Brain pericyte (primary cell): ENCODE measurements at places on chromosomes 7 and 10.

- no peak for DNase-seq
These were observed 13.0 kb downstream of the RRP12 start for GRCh38 chr10:97388152-97388551.

DNA sequence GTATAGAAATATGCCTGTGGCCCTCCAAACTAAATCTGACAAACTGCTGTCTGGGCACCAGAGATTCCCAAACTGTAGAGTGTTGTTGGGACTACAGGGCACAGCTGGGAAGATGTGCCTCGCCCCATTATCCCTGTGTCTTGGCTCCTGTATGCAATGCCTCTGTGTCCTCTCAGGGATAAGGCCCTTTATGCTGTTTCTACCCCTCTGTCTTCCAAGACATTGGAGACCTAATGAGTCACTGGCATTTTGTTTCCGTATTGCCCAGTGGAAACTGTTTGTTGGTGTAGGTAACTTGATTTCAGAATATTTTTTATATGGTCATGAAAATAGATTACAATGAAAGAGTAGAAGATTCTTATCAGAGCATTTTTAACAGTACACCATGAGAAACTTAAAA, 183.2 kb downstream of the GLI3 start:
- no peak for DNase-seq

GRCh38 chr7:16849296-16850148, 32.3 kb downstream of the AGR3 start:
- no peak for DNase-seq

- DNase-seq, result no peak
These were observed 102.0 kb downstream of the FAM53B start for GRCh38 chr10:124642088-124642710.

DNA sequence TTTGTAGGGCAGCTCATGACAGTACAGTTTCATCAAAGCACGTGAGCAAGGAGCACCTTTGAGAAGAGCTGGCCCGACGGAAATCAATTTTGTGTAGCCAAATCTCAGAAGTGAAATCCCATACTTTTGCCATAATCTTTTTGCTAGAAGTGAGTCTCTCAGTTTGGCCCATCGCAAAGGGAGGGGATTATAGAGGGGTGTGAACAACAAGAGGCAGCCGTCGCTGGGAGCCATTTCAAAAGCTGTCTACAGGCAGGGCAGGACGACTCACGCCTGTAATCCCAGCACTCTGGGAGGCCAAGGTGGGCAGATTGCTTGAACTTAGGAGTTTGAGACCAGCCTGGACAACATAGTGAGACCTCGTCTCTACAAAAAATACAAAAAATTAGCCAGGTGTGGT, 599.8 kb downstream of the GALNT17 start:
- DNase-seq, result no peak

DNA sequence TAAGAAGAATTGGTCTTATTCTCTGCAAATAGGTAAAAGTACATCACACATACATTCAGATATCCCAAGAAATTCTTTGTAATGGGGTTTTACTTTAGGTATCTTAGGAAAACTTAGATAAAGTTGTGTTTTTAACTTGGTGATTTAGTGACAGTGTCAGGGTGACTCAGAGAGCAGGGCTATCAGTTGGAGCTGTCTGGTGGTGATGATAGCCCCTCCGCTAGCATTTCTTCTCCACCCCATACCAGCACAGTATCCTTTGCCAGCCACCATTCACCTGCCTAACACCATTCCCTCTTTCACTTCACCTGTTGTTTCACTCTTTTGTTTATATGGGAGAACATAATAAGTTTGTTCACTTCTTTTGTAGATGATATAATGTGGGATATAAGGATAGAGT, 30.4 kb downstream of the VPS50 start:
- no peak for DNase-seq

DNA sequence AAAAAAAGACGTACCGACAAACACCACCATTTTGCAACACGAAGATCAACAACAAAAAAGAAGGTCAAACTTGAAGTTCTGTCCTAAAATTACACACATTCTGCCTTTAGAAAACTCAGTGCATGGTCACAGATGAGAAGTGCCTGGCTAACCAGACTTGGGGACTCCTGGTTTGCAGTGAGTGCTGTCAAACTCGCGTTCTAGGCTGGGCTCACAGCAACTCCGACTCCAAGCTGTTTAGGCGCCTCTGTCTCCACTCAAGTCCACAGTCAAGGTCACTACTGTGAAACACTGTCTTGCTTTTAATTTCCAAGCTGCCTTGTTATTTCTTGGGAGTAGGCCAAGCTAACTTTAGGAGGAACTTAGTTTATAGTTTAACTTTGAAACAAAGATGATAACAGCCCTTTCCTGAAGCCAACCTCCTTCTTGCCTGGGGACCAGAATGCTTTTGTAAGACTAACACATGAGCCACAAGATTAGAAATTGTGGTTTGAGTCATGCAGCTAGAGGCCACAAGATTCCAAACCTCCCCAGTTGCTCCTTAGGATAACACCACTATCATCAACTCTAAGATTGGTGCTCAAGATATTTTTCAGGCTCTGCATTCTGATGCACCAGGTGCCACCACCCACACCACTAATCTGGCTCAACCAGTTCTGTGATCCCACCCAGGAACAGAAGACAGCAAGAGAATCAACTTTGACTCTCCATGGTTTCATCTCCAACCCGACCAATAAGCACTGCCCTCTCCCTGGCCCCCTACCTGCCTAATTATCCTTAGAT, 1.1 kb upstream of the DNAAF5 start:
- DNase-seq, result no peak

DNA sequence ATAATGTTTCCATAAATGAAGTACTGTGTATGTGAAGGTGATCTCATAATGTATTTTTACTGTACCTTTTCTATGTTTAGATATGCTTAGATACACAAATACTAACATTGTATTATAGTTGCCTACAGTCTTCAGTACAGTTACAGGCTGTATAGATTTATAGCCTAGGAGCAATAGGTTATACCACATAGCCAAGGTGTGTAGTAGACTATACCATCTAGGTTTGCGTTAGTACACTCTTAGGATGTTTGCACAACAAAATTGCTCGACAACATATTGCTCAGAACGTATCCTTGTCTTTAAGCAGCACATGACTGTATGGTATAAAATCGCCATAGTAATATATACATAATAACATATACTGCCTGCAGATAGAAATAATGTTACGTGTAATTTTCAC, 42.9 kb downstream of the WAC start:
- no peak for DNase-seq

DNA sequence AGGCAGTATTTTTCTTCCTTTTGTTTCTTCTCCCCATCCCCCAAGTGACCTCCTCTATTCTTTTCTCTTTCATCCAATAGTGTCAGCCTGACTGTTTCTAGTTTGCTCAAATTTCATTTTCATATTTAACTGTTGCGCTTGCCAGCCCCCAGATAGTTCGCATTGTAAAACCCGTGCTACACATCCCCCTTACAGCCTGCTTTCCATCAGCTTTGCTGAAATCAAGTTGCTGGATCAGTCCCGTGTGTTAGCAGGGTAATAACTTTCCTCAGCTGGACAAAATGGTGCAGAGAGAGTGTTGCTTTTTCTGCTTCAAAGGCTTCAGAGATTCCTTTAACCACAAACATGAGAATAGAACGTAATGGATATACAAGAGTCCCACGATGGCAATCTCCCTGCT, 180.6 kb upstream of the NPVF start:
- no peak for DNase-seq

DNA sequence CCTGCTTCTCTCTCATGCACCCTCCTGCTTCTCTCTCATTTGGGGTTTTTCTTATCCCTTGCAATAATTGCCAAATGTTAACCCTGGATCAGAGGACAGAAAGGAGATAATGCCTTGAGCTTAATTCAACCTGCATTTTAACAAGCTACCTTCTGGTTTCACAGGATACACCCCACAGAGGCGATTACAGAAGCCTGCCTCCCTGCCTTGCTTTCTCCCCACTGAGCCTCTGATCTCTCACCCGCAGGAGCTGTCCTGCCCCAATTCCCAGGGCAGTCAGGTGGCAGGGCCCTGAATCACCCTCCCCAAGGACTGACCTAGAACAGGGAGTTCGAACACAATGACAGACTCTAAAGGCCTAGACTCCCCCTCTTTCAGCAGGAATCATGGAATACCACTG, 959.5 kb downstream of the GRID1 start:
- DNase-seq, result no peak

GRCh38 chr7:43954524-43955228, 28.4 kb downstream of the UBE2D4 start:
- DNase-seq, result peak; percentile 13

- DNase-seq, result no peak
These were observed 84.6 kb downstream of the CH25H start for GRCh38 chr10:89122433-89123051.

- no peak for DNase-seq
These were observed 12.6 kb upstream of the DNAJC1 start for GRCh38 chr10:22016046-22016705.

DNA sequence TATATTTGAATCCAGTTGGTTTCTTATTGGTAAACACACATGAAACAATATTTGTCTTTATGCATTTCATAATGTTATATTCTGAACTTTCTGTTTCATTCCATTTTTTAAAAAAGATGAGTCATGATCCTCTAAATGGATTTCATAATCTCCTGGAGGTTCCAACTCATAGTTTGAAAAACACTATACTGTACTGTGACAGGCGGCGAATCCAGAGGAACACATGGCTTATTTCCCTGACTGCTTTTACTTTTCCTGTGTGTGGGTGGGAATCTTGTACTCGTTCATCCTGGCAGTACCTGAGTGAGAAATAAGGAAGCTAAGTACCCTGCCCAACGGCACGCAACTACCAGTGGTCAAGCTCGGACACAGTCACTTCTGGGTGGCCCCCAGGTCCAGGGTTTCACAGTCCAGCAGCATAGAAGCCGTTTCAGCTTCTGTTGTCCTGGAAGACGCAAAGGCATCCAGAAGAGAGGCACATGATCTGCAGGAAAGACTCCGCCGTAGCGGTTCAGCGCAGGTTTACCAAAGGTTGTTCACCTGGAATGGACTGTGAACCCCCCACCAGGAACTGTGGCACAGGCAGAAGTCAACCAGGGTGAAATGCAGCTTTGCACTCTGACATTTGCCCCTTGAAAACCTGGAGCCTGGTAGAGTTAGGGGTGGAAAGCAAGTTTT, 117.7 kb downstream of the CCNY start:
- no peak for DNase-seq

- no peak for DNase-seq
These were observed 10.7 kb upstream of the REPIN1 start for GRCh38 chr7:150357771-150358427.

GRCh38 chr7:116028787-116029186, 1.8 kb downstream of the TFEC start:
- DNase-seq, result no peak

GRCh38 chr7:3233301-3233700, 67.8 kb upstream of the SDK1 start:
- DNase-seq, result no peak

DNA sequence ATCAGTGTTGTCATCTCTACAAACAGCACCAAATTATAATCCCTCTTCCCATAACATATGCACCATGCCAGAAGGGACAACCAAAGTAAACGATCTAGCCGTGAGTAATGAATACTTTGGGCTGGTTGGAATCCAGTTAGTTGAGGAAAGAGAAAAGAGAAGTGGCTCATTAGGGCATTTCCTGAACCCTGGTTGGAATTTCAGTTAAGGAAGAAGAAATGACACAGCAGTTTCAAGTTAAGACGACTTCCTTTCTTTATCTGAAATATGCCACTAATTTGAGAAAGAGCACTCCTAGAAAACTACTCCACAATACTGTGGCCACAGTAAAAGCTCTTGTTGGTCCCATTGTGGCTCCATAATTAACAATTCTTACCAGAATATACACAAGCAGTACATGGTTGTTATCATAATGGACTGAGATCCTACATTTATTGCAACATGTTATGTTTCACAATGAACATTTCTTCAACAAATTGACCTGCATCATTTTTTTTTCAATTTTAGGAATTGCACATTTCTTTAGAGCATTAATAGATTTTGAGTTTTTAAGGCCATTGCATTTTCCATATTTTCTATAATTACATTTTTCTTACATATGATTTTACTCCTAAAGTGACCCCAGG, at the start of gene TFEC:
TFEC (minus strand) TSS at position 113 of the 626 bp plus-strand sequence. CDS start 46,322 bp downstream, outside the sequence.
- no peak for DNase-seq

- no peak for DNase-seq
These were observed 14.5 kb downstream of the CARD11 start for GRCh38 chr7:3029138-3029537.

DNA sequence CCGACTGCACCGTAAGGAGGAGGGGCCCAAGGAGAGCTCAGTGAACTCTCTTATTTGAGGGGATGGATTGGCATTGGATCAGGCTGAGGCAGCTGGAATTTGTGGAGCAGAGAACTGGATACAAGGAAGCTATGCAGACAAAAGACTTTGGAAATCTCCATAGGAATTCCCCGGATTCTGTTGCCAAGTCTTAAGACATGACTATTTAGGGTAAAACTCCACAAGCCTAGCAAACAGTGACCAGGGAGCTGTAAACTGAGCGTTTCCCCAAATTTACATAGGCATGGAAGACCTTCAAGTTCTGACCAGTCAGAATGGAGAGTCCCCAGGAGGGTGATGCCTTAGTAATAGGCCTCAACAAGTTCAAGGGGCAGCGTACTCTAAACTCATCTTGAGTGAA, 82.5 kb upstream of the PCBD1 start:
- no peak for DNase-seq

- DNase-seq, result no peak
These were observed 60.8 kb downstream of the RHOBTB1 start for GRCh38 chr10:60883187-60883586.

DNA sequence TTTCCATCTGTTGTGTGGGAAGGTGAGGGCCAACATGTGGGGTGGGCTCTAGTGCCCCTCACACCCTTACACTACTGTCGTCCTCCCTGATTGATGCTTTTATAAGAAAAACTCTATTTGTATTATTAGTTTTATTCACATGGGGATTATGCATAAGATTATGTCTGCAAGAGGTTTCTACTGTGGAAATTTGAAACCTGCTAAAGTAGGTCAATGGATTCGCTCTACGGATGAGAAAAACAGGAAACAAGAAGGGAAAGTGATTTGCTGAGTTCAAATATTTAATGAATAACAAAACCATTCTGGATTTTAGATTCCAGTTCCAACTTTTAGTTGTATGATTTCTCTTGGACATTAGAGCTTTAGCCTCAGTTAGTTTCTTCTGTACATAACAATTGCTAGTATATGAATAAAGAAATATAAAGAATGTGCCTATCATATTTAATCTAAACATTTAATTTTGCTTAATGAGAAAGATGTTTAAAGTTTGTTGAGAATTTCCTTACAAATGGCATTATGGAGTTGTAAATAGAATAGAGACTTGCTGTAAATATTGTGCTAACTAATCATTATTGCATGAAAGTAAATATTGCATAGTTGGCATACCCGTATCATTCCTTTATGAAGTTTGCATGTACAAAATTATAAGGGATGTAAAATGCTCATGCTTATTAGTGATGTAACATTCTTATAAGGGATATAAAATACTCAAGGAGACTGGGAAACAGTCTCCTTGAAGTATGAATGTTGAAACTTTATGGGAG, 193.8 kb downstream of the THSD7A start:
- DNase-seq, result no peak
